ENCODE measurements at places on chromosomes 7 and 10.
A peak's percentile ranks its signal among the peaks of the same experiment; 100 is the strongest.

- no peak for DNase-seq
Observed at GRCh38 chr10:113221756-113222168, 271.7 kb downstream of the TCF7L2 start.

- no peak for DNase-seq
Observed at GRCh38 chr10:21398563-21399231, 126.8 kb downstream of the SKIDA1 start.

DNA sequence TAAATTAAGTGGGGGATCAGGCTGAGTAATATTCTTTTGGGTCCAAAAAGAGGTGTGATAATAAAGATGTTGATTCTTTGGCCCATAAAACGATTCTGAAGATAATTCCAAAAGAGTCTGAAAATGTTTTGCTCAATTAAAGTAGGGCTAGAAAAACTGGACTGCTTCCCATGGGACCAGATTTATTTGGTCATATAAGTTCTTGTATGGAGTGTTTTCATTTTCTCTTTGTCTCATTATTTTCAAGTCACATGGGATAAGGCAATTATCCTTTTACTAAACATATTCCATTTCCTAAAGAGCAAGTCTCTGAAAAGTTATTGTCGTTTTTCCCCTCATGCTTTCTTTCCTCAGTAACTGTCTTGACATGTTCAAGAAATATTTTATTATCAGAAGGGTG is 41.5 kb downstream of the CDK6 start:
- DNase-seq, result no peak

DNA sequence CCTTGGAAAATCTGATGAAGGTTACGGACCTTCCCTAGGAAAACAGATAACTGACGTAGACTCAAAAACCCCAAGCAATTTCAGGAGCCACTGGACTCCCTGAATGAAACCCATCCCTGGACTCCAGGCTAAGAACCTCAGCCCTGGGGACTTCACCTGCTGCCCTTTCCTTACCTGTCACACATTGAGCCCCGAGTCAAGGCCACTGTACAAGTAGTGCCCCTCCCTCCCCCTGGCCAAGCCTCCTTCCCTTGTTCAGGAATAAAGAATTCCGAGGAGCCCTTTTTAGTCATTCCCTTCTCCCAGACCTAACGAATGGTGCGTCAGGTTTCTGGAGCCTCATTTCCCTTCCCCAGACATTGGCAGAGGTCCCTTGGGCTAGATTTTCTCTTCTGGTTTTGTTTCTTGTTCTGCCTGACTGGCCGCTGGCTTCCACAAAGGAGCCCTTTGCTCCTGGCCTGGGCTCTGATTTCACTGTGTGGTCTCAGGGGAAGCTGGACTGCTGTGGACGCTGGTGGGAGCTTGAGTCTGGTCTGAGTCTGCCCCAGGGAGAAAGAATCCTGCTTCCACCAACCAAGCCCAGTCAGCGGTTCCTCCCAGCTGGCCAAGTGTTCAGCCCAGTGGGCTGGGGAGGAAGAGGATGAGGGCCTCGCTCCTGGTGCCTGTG is 31.7 kb downstream of the ZNF775 start:
- DNase-seq, result no peak

- no peak for DNase-seq
Observed at GRCh38 chr7:133183042-133183794, 69.7 kb upstream of the EXOC4 start.

GRCh38 chr7:47514367-47514766 is 67.5 kb downstream of the TNS3 start:
- DNase-seq, result no peak

GRCh38 chr7:49396229-49396628 is 377.2 kb upstream of the VWC2 start:
- DNase-seq, result no peak

DNA sequence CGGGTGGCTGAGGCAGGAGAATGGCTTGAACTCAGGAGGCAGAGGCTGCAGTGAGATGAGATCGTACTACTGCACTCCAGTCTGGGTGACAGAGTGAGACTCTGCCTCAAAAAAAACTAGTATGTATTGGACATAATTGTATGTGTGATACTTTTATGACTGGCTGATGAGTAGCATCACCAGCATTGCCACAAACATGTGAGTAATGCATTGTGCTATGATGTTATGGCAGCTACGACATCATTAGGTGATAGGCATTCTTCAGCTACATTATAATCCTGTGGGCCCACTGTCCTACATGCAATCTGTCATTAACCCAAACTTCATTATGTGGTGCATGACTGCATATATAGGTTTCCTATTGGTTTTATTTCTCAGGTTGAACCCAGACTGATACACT is 352.4 kb downstream of the GALNT17 start:
- no peak for DNase-seq

GRCh38 chr7:17289074-17289645 is 9.3 kb upstream of the AHR start:
- no peak for DNase-seq

DNA sequence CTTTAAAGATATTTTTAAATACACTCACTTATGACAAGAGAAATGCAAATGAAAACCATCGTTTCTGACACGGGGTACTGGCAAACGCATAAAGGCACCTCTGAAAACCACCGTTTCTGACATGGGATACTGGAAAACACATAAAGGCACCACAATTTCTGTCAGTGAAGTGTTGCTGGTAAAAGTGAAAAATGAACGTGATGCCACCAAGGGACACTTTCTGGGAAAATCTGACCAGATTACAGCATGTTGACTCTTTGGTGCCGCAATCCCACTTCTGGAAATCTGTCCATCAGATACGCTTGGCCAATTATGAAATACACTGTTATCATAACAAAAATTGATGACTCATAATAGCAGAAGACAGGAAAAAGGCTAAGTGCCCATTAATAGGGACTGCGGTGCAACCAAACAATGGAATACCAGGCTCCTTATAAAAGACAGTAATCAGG is 131.7 kb downstream of the ZMYND11 start:
- no peak for DNase-seq

- DNase-seq, result no peak
Observed at GRCh38 chr10:118495499-118495898, 99.9 kb downstream of the PRLHR start.

DNA sequence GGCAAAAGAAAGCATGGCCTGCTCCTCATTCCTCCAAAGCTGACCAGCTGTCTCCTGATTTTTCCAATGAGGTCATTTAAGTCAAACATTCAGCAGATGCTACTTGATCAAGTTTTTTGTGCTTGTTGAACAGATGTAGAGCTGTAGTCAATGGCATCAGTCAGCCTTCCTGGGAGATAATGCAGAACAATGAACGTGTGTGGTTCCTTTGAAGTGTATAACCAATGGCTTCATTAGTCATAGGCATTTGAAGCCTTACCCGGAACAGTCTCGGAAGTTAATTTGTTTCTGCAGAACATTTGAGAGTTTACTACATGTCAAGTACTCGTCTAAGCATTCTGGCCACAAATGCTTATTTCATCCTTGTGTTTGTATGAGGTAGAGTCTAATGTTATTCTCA is 227.1 kb downstream of the ADRA2A start:
- no peak for DNase-seq

DNA sequence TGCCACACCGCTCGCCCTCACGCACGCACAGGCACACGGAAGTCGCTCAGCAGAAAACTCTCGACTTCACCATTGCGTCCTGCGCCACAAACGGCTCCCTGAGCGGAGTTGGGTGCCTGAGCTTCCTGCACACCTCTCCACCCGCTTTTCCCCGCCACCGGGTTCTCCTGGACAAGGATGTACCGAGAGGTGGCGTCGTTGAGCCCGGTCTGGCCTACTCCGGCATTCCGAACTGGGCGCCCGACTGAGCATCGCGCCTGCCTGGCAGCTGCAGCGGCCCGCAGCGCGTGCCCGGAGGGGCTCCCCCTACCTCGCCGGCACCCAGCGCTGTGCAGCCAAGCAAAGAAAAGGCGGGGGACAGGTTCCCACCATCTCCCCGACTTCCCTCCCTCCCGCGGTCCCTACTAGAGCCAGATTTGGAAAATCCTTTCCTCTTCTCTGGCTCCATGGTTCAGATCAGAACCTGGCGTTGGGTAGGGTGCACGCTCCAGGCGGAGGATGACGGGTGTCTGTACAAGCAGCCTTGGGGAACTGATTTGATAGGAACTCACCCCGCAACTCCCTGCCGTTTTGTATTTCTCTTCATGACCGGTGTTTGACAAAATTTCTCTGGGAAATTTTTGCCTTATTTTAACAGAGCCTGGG is 1.7 kb downstream of the SORCS3 start:
- DNase-seq, result peak; percentile 46

DNA sequence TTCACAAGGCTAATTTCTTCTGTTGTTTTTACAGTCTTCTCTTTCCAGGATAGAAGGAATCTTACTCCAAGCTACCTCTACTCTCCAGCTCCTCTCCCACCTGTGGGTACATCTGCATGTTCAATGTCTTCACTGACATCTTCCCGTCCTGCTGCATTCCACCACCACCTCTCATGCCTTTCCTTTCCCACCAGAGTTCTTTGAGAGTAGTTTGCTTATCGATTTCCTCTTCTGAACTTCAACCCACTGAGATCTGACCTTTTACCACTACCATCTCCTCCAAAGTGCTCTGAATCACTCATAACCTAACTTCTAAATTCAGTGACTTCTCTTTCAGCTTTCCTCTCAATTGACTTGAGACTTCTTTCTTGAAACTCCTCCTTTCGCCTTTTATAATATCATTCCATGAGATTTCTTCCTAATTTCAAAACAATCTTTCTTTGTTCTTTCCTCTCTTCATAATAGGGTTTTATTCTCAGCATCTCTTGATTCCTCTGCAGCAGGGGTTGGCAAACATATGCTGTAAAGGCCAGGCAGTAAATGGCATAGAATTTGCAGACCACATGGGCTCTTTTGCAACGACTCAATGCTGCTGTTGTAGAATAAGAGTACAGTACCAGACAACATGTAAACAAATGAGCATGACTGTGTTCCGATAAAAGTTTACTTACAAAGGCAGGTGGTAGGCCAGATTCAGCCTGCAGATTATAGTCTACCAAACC is 22.1 kb downstream of the ACSL5 start:
- no peak for DNase-seq

DNA sequence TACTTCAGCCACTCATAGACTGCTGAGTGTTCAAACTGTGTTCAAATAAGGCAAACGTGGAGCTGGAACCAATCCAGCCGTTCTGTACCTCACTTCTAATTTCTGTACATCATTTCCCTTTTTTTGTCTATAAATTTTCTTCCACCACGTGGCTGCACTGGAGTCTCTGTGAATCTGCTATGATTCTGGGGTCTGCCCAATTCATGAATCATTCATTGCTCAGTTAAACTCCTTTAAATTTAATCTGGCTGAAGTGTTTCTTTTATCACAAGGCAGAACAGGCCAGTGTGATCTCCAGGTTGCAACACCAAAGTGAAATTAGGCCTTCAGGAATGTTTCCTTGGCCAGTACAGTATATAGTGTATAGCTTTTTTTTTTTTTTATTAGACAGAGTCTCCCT is 53.5 kb downstream of the DNAJC12 start:
- DNase-seq, result no peak

- no peak for DNase-seq
Observed at GRCh38 chr10:99346247-99346646, 17.1 kb downstream of the CNNM1 start.

DNA sequence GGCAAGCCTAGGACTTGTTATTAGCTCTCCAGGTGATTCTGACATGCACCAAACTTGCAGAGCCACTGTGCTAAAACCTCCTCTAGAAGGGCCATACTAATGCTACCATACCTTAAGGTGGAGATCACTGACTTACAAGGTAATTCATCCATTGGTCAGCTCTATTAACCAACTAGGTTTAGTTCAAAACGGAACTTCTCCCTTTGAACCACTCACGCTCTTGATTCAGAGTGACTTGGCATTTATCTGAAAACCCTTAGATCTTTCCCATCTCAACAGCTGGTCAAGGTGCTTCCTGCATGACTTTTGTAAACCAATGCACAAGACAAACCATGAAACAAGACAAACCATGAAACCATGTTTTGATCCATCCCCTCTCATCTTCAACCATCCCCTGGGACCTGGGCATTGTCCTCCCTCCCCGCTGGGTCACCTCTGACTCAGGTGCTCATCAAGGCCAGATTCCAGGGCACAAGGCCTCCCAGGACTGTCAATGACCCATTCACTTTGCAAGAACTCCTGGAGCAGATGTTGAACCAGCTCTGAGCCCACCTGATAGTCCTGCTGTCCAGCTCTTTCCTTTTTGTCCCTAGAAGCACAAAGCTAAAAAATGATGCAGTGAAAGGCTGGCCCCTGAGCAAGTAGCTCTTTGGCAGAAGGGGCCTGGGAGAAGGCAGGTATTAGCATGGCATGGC is 18.8 kb downstream of the IMPDH1 start:
- DNase-seq, result no peak

DNA sequence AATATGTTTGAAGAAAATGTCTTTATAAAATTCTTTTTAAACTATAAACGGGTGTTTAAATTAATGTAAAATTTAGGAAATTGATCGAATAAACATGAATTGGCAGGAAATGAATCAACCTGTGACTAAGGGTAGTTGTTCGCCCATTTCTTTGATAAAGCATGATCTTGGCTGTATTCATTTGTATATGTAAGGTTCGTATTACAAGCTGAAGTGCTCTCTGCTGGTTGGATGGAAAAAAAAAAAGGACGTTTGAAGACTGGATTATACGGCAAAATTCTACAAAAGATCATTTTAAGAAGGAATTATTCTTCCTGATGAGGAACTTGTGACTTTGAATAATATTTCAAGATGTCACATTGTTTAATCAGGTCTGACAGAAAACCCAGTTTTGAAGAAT is 185.4 kb upstream of the ANK3 start:
- DNase-seq, result no peak

GRCh38 chr10:4397337-4397736 is 428.7 kb upstream of the AKR1E2 start:
- no peak for DNase-seq

DNA sequence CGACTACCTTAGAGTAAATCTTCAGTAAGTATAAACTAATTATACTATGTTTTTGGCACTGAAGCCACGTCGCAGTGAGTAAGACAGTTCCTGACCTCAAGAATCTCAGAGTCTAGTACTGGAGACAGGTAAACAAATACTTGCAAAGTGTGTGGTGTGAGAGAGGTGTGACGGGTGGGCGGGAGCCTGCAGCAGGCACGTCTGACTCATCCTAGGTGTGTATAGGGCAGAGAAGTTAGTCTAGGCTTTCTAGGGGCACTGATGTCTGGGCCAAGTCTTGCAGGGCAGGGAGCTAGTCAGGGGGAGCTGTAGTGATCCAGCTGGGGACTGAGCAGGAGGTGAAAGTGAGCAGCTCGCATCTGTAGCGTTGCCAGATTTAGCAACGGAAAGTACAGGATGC is 35.9 kb upstream of the SFTPD start:
- peak; percentile 56 for DNase-seq
